ENCODE measurements at places on chromosomes 4 and X. TPM values are rescaled to one million over a fixed set of nuclear protein-coding genes. Genes with fewer than 3 reads are reported as not detected.

GRCh38 chr4:168711197-168712140 lies 214.6 kb downstream of the PALLD start:
- DNase-seq = no peak

DNA sequence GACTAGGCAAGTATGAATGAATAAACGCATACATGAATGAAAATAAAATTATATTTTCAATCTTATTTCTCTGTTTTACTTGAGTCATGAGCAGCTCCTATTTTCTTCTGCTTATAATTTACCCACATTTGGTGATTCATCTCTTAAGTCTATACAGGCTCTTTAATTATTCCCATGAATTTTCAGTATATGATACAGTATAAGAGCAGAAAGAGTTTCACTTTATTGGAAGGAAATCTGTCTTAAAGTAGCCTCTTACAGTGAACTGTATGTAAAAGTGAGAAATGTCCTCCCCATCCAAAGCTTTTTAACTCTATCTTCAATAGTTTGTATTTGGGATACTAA lies 50.8 kb downstream of the TMEM165 start:
- no peak for DNase-seq

- no peak for DNase-seq
Observed at GRCh38 chr4:82900066-82900410, 497 bp upstream of the THAP9 start.

DNA sequence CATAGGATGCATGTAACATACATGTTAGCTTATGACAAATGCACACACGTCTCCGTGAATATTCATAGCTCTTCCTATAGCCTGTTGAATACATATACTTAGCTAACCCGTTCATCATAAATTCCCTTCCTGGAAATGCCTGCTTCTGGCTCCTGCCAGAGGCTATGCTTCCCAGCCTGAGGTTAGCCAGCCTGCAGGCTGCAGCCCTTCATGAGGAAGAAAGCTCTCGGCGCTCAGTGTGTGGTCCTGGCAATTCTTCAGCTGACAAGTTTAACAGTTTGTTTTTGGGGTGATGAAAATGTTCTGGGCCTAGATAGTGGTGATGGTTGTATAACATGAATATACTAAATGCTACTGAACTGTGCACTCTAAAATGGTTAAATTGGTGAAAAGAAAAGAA lies 48.8 kb upstream of the MAN2B2 start:
- peak; percentile 25 for DNase-seq

DNA sequence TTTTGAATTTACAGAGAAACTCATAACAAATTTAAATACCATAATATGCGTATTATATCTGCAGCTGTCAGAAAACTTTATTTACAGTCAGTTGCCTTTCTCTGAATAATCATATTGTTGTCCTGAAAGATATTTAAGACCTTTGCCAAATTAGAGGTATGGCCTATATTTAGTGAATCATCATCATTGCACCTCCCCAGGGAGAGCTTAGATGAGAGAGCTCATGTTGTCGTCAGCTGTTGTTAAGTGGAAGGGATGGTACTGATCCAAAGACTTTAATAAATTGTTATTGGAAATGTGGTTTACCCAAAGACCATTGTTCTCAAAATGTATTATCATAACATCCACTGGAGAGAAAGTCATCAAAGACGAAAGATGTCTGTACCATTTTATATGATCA lies 128.6 kb downstream of the HTR2C start:
- DNase-seq = no peak

- DNase-seq = no peak
Observed at GRCh38 chrX:132033166-132033565, 10.1 kb downstream of the STK26 start.

- DNase-seq = no peak
Observed at GRCh38 chr4:26238778-26239679, 81.8 kb upstream of the RBPJ start.

DNA sequence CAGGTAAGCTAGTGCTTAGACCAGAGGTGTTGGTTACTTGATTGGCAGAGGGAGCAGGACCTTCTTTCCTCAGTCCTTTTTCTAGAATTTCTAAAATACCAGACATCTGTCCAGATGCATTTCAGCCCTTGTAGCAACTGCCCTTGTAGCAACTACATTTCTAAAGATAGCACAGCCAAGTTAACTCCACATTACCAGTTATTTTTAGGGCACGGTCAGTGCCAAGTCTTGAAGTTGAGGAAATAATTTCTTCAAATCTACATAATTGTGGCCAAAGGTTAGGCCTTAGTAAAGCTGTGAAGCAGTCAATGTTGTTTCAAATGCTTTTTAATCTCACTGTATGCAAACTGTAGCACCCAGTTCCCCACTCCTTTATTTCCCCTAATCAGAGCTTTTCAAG lies 62.9 kb downstream of the MID1IP1 start:
- DNase-seq = no peak

- no peak for DNase-seq
Observed at GRCh38 chrX:14359727-14360126, 169.6 kb upstream of the GLRA2 start.

GRCh38 chr4:47816748-47817147 lies 21.1 kb downstream of the CORIN start:
- DNase-seq = no peak

GRCh38 chrX:56751071-56751470 lies 22.0 kb downstream of the NBDY start:
- no peak for DNase-seq

- no peak for DNase-seq
Observed at GRCh38 chr4:91681544-91681943, 622.2 kb upstream of the GRID2 start.

DNA sequence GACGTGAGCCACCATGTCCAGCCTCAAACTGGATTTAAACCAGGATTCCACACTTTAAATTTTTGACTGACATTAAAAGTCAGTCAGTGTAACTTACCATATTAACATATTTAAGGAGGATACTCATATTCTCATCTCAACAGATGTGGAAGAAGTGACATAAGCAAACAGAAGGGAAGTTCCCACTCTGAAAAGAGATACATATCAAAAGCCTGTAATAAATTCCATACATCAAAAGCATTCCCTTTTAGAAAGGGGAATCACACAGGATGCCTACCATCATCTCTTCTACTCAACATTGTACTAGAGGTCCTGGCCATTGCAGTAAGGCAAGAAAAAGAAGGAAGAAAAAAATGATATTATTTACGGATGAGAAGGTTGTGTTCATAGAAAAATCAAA lies 618.2 kb upstream of the DIPK2B start:
- DNase-seq = no peak

DNA sequence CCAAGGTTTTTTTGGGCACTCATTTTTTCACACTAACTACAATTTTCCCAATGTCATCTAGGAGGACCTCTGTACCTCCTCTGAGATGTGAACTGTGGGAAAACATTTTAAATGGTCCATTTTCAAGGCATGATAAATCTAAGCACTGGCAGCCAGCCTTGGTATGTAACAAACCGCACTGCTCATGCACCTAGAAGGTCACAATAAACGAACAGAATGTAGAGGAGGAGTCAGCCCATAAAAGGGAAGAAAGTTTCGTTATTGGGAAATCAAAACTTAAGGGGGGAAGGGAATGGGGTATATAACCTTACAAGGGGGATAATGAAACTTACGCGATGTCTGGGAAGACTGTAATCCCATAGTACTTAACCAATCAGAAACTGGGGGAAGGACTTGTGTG lies 16.4 kb downstream of the COX18 start:
- no peak for DNase-seq

DNA sequence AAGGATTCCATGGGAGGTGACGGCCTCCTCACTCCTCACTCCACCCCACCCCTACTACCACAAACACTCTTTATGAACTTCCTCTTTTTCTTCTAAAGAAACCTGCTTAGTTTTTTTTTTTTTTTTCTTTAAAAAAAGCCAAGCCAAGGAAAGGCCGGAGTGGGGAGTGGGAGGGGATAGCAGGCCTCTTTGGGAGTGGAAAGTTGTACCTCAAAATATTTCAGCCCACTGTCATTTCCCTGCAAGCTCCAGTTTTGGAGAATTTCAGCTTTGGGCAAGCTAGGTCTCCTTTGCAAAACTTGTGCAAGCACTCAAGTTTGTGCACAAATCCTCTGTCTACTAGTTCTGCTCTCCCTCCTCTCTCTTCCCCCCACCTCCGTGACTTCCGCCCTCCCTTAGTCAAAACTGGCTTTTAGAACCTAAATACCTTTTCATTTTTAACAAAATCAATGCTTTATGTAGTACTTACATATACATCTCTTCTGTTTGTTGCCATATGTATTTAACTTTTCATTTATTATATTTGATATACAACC lies 512 bp upstream of the ANTXR2 start:
- no peak for DNase-seq

DNA sequence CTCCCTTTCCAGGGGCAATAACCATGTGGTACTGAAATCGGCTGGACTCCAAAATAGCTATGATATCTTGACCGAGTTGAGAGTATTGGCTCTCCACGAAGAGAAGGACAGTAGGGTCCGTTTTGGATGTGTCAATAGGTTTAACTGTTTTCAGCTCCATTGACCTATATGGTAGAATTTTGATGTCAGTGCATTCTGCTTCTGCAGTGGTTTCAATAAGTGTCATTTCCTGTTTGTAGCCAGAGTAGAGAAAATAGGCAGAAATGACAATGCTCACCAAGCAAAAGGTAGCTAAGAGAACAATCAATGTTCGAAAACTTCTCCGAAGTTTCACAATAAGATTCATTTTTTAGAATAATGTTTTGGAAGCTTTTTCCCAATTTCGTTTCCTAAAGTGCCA lies 36.7 kb downstream of the NDST4 start:
- DNase-seq = no peak

Gene PNMA3
- 0.67 TPM for total RNA-seq

Gene CYP4V2
- total RNA-seq = 13.4 TPM

Gene FRMPD4
- total RNA-seq = 0.22 TPM

All from chondrocyte (in vitro differentiated cells).